GM19239 (cell line): ENCODE measurements at places on chromosomes 1 and 21.

GRCh38 chr1:234840843-234841242, 230.9 kb upstream of the IRF2BP2 start:
- no peak for DNase-seq

GRCh38 chr1:112772781-112773180, 57.6 kb upstream of the PPM1J start:
- DNase-seq: no peak

- no peak for DNase-seq
Measured at GRCh38 chr1:244850099-244850852, 14.1 kb downstream of the HNRNPU start.

- peak; percentile 46 for DNase-seq
Measured at GRCh38 chr1:5915587-5916571, 76.3 kb downstream of the NPHP4 start.

GRCh38 chr1:4006676-4007374, 106.8 kb upstream of the C1orf174 start:
- no peak for DNase-seq

DNA sequence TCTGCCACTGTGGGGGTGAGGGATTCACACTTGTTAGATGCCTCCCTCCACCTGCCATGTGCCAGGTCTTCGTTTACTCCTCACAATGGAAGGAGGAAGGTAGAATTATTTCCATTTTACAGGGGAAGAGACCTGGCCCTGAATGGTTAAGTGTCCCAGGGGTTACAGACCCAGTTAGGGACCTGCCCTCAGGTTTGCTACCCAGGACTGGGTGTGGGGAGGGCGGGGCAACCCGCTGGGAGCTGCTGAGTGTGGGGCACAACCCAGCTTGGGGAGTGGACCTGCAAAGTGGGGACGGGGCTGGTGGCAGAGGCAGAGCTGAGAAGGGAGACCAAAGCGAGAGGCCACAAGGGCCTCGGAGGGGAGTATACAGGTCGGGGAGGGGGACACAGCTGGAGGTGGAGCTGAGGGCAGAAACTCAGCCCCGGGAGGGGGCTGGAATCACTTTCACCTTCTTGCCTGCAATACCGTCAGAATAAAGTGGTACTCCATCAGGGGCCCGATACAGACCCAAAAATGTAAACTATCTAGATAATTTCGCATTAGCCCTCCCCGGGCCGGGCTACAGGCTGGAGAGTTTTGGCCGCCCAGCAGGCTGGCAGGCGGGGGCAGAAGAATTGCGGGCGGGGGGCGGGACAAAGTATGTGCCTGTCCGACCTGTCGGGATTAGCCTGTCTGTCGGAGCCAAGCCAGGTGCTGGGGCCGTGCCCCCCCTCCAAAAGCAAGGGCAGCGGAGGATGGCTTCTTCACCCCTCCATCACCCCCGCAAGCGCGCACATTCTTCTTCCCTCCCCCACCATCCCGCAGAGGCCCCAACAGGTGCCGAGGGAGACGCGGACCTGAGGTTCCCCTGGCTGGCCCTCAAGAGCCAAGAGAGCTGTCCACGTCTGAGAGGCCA, 1.4 kb downstream of the RSPO1 start:
- DNase-seq: no peak

- no peak for DNase-seq
Measured at GRCh38 chr1:63701187-63701586, 72.6 kb upstream of the ROR1 start.

DNA sequence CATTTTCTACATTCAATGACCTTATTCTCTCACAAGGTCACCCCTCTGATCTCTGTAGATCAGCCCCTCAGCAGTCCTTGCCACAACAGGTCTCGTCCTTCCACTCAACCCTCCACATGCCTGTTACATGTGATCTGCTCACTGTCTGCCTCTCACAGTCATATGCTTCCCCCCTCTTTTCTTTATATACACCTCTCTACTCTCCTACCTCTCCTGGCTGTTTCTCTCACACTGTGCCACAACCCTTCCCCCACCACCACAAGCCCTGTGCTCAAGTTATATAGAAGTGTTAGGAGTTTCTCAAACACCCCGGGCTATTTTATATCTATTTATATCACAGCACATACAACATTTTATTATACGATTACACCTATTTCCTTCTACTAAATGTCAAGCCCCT, 12.6 kb downstream of the B3GALNT2 start:
- DNase-seq: no peak

DNA sequence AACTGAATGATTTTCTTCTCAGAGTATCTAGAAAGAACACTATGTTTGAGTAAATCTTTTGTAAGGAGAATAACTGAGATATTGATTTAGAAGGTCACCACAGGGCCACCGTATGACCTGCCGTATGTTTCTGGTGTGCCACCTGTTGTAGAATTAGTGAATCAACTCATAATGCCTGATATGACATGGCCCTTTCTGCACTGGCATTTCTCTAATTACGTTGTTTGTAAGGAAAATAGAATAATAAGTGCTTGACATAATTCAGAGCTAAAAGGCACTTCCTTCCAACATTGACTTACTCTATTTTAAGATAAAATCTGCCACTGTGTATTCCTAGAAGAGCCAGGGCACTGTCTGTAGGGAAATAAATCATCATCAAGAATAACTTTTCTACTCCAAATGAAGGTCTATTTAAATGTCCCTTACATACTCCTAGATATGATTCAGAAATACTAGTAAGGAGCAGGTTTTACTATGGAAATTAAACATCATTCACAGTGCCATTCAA, 101.7 kb downstream of the PHTF1 start:
- no peak for DNase-seq

DNA sequence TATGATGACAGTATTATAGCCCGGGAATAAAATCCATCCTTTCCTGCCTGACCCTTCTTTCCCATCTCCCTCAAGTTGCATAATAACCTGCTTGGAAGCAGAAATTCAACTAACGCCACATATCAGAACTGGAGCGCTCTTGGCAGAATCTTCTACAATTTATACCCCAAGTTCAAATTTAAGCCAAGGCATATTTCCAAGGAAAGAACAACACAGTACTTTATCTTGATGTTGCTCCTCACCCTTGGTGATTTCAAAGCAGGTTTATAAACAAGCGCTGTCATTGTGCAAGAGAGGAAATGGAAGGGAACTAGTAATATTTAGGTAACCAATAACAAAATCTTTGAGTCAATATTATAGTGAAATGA, 38.0 kb upstream of the PTGFRN start:
- no peak for DNase-seq

GRCh38 chr1:171744986-171745385, 3.1 kb upstream of the VAMP4 start:
- no peak for DNase-seq

DNA sequence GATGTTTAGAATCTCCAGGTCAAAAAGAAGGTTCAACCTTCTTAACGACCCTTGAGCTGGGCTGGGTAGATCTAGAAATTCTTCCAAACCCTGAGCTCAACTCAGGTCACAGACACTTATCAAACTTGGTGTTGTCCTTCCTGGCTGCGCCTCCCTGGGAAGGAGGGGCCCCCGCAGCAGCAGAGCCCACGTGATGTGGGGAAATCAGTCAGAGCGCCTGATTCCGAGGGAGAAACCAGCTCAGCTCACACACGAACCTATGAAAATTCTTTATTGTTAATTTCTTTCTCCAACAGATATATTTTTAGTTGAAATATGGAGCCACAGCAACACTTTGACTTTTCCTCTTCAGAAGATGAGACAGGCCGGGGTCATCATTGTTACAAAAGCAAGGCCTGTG, 24.3 kb upstream of the CLSTN1 start:
- no peak for DNase-seq

- DNase-seq: no peak
Measured at GRCh38 chr1:40036574-40036973, 4.0 kb upstream of the CAP1 start.

DNA sequence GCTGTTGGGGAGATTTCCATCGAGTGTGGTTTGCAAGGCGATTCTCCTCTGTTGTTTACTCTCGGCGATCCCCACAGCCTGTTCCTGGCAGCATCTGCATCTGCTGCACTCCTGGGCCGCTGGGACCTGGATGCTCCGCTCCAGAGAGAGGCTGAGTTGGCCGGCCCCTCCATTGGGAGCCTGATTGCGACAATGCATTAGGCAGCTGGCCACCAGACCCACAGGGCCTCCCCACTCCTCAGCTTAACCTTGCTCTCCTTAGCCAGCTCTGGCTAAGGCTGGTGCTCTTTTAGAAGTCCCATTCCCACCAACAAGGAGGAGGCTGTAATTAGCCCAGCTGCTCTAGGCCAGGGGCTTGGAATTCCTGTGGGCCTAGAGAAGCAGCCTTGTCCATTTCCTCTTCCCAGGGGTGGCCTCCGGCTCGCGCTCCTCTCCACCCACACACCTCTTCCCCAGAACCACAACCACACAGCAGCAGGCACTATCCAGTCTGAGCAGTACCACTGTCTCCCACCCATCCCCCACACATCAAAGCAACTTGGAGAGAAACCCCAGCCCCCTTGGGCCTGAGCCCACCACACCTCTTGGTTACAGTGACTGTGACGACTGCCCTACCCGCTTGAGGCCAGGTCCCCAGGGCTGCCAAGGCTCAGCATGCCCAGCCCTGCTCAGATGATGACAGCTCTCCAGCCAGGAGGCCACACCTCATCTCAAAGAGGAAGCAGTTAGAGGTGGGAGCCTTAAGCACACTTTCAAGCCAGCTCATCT, 193.8 kb upstream of the EDN2 start:
- no peak for DNase-seq
